ENCODE measurements at places on chromosomes 2 and 18.

DNA sequence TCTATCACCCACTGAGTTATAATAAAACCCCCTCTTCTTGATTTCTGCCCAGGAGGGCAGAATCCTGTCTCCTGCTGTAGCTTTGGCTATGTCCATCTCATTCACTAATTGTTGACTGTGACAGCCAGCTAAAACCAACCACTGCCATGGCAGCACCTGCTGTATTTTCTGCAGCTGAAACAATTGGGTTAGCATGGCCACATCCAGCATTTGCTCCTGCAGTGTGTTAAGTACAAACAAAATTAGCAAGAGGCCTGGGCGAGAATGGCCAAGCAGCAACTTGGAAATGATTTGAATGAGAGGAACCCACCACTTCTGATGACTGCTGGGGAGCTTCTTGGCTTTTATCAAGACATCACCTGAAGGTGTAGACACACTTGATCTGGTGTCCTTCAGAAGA lies 89.4 kb upstream of the LRRTM1 start:
- H3K27ac ChIP-seq: no peak overlapping the region
- H3K4me1 ChIP-seq: no peaks in the 10 kb centered on the region
- DNase-seq: no peak
- no peak overlapping the region for H3K4me3 ChIP-seq
- H3K27me3 ChIP-seq: no peaks in the 10 kb centered on the region

DNA sequence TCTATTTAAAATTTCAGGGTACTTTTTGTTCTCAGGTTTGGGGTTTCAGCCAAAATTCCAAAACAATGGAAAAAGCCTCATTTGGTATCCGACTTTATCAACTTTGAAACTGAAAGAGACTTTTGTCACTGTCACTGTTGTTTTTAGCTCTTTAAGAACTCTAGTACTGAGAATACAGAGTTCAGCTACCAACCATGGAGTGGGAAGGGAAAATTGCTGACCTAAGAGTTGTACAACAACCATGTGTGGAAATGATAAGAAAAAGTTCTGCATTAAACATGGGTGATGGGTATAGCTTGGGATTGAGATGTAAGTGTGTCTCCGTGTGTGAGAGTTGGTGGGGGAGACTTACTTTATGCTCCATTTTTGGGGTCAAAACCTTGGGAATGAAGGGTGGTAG lies 206.6 kb upstream of the LRATD1 start:
- H3K4me3 ChIP-seq: no peak overlapping the region
- DNase-seq: no peak
- no peaks in the 10 kb centered on the region for H3K4me1 ChIP-seq
- no peaks in the 10 kb centered on the region for H3K36me3 ChIP-seq
- no peaks in the 10 kb centered on the region for H3K27me3 ChIP-seq

GRCh38 chr2:179842498-179843153 lies 18.8 kb downstream of the ZNF385B start:
- no peaks in the 10 kb centered on the region for H3K4me1 ChIP-seq
- no peak overlapping the region for H3K27ac ChIP-seq
- no peak overlapping the region for H3K4me3 ChIP-seq
- DNase-seq: no peak
- H3K36me3 ChIP-seq: no peaks in the 10 kb centered on the region

- H3K27ac ChIP-seq: no peak overlapping the region
- no peaks in the 10 kb centered on the region for H3K36me3 ChIP-seq
- no peak for DNase-seq
- no peak overlapping the region for H3K4me3 ChIP-seq
- H3K27me3 ChIP-seq: no peaks in the 10 kb centered on the region
Observed at GRCh38 chr2:201939453-201939941, 94.2 kb upstream of the FZD7 start.

GRCh38 chr2:98448441-98449145 lies 3.9 kb downstream of the INPP4A start:
- peaks cover 30% of the 10 kb centered on the region for H3K4me1 ChIP-seq
- no peak for DNase-seq
- H3K4me3 ChIP-seq: no peak overlapping the region
- no peaks in the 10 kb centered on the region for H3K36me3 ChIP-seq

GRCh38 chr2:68768951-68769350 lies 34.3 kb downstream of the ARHGAP25 start:
- DNase-seq: no peak
- no peak overlapping the region for H3K27ac ChIP-seq
- no peak overlapping the region for H3K4me3 ChIP-seq
- no peaks in the 10 kb centered on the region for H3K36me3 ChIP-seq
- peaks cover 33% of the 10 kb centered on the region for H3K4me1 ChIP-seq
- H3K27me3 ChIP-seq: no peaks in the 10 kb centered on the region

DNA sequence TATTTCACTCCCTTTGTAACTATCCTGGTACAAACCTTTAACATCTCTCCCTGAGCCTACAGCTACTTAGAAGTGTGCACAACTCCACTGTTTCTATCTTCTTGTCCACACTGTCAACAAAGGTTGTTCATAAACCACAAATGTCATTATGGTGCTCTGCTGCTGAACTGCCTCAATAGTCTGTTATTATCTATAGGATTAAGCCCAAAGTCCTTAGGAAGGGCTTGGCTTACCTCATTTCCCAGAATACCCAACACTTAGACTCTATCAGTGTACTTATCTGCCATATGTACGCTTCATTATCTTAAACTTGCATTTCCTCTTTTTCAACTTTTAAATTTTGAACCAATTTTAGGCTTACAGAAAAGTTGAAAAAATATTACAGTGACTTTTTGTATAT lies 94.2 kb downstream of the HNMT start:
- H3K4me1 ChIP-seq: peaks cover 13% of the 10 kb centered on the region
- H3K36me3 ChIP-seq: no peaks in the 10 kb centered on the region
- no peak overlapping the region for H3K27ac ChIP-seq
- H3K4me3 ChIP-seq: no peak overlapping the region

DNA sequence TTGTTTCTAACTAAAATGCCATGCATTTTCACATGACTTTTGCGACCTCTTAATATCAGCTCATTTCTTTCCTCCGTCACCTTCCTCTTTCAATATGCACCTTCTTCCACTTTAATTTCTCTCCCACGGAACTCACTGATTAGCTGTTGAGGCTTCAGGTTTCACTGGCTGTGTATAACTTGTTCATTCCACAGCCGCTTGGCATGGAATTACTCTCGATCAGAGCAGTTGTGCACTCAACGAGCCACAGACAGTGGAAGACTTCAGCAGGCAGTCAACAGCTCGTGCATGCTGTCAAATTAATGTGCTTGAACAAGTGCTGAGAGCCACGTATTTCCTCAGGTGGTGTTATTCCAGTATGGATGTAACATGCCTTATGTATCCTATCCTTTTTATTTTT lies 491.2 kb upstream of the DDX18 start:
- H3K27me3 ChIP-seq: no peaks in the 10 kb centered on the region
- no peaks in the 10 kb centered on the region for H3K36me3 ChIP-seq
- no peaks in the 10 kb centered on the region for H3K4me1 ChIP-seq

- H3K4me1 ChIP-seq: no peaks in the 10 kb centered on the region
- H3K36me3 ChIP-seq: no peaks in the 10 kb centered on the region
- no peak overlapping the region for H3K4me3 ChIP-seq
- H3K27me3 ChIP-seq: no peaks in the 10 kb centered on the region
- H3K27ac ChIP-seq: no peak overlapping the region
Observed at GRCh38 chr2:132562245-132562644, 107.8 kb downstream of the LYPD1 start.

- no peaks in the 10 kb centered on the region for H3K4me1 ChIP-seq
- no peaks in the 10 kb centered on the region for H3K27me3 ChIP-seq
- DNase-seq: no peak
- H3K4me3 ChIP-seq: no peak overlapping the region
Observed at GRCh38 chr2:111058264-111058663, 62.5 kb upstream of the BCL2L11 start.

GRCh38 chr2:62215306-62216064 lies 19.6 kb downstream of the B3GNT2 start:
- no peak overlapping the region for H3K4me3 ChIP-seq
- H3K36me3 ChIP-seq: no peaks in the 10 kb centered on the region
- peak overlapping the region; percentile 65 for H3K27ac ChIP-seq
- DNase-seq: no peak

GRCh38 chr2:149365931-149366583 lies 35.7 kb downstream of the LYPD6 start:
- H3K4me1 ChIP-seq: peaks cover 10% of the 10 kb centered on the region
- no peak for DNase-seq
- no peak overlapping the region for H3K27ac ChIP-seq
- no peaks in the 10 kb centered on the region for H3K36me3 ChIP-seq

DNA sequence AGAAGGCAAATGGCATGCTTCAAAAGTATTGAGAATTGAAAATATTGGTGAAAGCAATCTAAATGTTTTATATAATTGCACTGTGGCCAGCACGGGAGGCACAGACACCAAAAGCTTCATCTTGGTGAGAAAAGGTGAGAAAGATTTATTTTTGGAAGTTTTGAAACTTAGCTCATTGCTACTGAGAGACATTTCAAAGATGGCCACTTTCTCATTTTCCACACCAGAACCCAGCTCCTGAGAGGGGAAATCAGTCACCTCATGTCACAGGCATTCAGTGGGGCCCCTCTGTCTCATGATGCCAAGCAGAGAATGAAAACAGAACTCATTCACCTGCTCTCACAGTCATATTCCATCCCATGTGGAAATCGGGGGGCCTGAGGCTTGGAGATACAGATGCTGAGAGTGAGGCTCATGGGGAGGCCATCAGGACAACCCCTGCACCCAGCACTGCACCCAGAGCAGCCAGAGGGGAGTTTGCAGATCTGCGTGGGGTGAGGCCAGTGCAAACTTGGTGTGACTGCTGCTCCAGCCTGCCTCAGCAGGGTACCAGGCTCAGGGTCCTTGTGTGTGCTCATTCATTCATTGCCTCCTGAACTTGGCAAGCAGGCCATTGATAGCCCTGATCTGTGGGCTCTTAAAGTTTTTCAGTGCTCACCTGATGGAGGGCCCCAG lies 31.4 kb downstream of the IL18R1 start:
- no peak overlapping the region for H3K27ac ChIP-seq
- peaks cover 3% of the 10 kb centered on the region for H3K36me3 ChIP-seq
- no peaks in the 10 kb centered on the region for H3K27me3 ChIP-seq
- DNase-seq: no peak
- H3K4me1 ChIP-seq: no peaks in the 10 kb centered on the region

GRCh38 chr2:2791031-2791430 lies 460.0 kb upstream of the MYT1L start:
- no peak for DNase-seq
- H3K4me1 ChIP-seq: no peaks in the 10 kb centered on the region
- H3K27ac ChIP-seq: no peak overlapping the region
- H3K27me3 ChIP-seq: no peaks in the 10 kb centered on the region
- H3K4me3 ChIP-seq: no peak overlapping the region
- no peaks in the 10 kb centered on the region for H3K36me3 ChIP-seq

DNA sequence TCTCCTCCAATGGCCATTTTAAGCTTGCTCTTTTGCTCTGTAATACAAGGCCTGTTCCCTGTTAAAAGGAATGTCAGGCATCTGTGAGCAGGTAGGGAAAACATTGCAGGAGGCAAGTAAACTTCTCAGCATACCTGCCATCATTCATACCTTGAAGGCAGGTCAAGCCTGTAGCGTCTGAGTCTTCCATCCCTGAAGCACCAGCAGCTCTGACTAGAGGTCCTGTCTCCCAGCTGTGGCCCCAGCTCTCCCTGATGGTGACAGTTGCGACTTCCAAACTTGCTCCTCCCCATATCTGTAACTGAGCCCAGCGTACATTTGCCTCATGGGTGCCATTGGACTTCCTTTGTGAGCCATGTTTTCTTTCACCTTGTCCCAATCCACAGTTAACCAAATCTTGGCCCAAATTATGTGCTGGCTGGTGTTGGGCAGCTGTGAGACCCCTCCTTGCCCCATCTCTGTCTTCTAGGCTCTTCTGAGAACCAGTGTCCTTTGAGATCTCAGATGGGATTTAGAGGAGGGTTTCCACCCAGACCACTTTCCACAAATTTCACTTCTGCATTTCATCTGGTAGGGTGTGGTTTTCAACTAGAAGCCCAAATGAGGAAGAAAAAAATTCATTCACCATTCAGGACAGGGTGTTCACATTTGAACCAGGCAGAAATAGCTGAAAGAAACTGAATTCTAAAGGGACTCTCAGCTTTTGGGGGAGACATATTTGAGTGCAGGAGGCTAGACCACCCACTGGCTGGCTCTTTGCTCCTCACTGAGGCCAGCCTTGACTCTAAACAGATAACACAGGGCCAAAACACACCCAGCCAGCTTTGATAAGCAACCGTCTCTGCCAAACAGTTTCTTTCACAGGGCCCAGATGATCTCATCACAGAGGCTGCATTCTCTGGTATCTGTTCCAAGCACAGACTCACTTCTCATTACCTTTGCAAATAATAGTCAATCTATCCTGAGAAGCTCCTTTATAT lies 66.4 kb upstream of the MSH2 start:
- no peak overlapping the region for H3K27ac ChIP-seq
- no peak overlapping the region for H3K4me3 ChIP-seq
- DNase-seq: no peak
- H3K4me1 ChIP-seq: peaks cover 12% of the 10 kb centered on the region

- H3K4me3 ChIP-seq: no peak overlapping the region
- peaks cover 5% of the 10 kb centered on the region for H3K4me1 ChIP-seq
- H3K27ac ChIP-seq: no peak overlapping the region
- no peaks in the 10 kb centered on the region for H3K27me3 ChIP-seq
- no peaks in the 10 kb centered on the region for H3K36me3 ChIP-seq
Observed at GRCh38 chr18:24319757-24320156, 77.9 kb downstream of the OSBPL1A start.

GRCh38 chr2:112482309-112483041 lies 519 bp downstream of the TTL start:
- peaks cover 3% of the 10 kb centered on the region for H3K36me3 ChIP-seq
- H3K27ac ChIP-seq: peak overlapping the region; percentile 85
- H3K27me3 ChIP-seq: no peaks in the 10 kb centered on the region
- peaks cover 30% of the 10 kb centered on the region for H3K4me1 ChIP-seq
- no peak for DNase-seq

GRCh38 chr2:24024018-24024417 lies 14.1 kb downstream of the MFSD2B start:
- H3K27ac ChIP-seq: no peak overlapping the region
- no peak for DNase-seq
- H3K36me3 ChIP-seq: peaks cover 22% of the 10 kb centered on the region
- no peaks in the 10 kb centered on the region for H3K4me1 ChIP-seq

GRCh38 chr2:122163617-122164016 lies 408.2 kb downstream of the TSN start:
- H3K4me1 ChIP-seq: no peaks in the 10 kb centered on the region
- no peak overlapping the region for H3K27ac ChIP-seq
- no peak overlapping the region for H3K4me3 ChIP-seq

Data from suprapubic skin (tissue), 4 donors.